ENCODE measurements at places on chromosomes 1 and 21.

GRCh38 chr1:116586741-116587143 lies 15.9 kb upstream of the CD58 start:
- DNase-seq = no peak

DNA sequence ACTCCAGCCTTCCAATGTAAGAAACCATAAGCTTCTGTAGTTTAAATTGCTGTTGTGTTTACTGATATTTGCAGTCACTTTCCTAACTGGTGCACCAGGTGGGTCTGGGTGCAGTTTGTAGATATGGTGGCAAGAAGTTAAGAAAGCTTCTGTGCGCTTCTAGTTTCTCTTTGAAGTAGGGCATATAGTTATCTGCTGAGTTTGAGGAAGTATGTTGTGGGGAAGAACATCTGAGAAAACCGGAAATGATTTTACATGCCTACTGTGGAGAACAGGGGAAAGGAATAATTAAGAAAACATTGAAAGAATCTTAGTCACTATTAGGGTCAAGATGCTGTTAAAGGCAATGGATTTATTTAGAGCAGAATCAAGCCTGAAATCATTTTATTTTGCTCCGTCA lies 14.9 kb upstream of the SLC44A5 start:
- no peak for DNase-seq

DNA sequence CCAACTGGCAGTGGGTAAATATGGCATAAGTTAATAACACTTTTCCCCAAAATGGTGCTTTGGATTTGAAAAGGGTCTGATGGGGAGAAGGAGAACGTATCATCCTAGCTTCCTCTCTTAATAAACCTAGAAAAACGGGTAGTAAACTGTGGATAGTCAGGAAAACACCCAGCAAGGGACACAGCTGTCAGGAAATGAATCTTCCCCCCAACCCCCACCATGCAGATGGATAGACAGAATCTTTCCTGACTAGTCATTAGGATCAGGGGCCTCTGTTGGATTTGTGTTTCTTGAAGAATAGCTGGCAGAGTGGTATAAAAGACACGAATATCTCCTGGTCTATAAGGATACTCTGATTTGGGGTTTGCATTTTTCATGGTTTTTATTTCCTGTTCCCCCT lies 22.5 kb upstream of the LAX1 start:
- no peak for DNase-seq

- DNase-seq = no peak
Observed at GRCh38 chr1:232057217-232057895, 430.8 kb downstream of the DISC1 start.

- DNase-seq = no peak
Observed at GRCh38 chr1:19973616-19974015, 5.8 kb downstream of the PLA2G2A start.

DNA sequence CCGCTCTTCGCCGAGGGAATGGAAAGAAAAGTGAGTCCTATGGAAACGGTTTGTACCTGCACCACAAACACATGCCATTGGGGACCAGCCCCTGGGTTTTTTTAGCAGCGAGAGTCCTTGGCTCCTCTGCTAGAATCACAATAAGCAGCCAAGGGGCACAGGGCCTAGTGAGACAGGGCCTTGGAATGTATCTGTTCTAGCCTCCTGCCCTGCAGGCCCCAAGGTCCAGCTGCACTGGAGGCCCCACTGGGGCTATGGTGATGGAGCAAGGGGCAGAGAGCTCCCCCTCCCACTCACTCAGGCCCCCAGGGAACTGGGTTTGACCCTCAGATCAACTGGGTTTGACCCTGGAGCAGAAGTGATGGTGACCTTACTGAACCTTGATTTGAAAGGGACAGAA lies 14.4 kb downstream of the SHISA4 start:
- no peak for DNase-seq

GRCh38 chr1:58779801-58780382 lies 4.0 kb downstream of the JUN start:
- no peak for DNase-seq

DNA sequence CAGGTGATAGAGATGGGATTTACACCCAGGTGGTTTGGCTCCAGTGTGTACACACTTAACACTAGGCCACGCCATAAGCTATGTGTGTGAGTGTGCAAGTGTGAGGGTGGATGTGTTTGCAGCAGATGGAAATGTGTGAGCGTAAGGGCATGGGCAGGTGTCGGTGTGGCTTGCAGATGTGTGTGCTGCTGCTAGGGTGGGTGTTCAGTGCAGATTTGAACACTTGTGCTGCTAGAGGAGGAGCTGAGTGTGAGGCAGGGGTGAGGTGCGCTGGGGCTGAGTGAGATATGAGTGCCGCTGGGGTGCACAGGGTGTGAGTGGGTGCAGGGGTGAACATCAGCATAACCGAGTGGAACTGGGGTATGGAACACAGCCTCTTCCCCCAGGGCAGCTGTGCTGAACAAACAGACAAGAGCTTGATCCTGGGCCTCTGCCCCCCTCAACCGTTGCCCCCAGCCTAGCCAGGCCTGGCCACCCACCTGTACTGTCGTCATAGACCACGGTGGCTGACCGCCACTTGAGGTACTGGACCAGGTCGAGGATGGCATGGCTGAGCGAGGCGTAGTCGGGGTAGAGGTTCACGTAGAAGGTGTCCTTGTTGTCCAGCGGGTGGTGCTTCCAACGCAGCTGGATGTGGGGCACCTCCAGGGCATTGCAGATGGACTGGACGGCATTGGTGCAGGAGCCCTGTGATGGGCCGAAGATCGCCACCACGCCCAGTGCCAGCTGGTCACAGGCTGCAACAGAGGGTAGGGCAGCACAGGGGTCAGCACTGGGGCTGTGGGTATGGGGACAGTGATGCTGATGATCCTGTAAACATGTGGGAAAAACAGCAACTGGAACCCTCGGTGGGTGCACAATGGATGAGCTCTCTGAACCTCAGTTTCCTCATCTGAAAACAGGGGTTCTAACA lies 153.9 kb downstream of the GRIK3 start:
- DNase-seq = no peak

DNA sequence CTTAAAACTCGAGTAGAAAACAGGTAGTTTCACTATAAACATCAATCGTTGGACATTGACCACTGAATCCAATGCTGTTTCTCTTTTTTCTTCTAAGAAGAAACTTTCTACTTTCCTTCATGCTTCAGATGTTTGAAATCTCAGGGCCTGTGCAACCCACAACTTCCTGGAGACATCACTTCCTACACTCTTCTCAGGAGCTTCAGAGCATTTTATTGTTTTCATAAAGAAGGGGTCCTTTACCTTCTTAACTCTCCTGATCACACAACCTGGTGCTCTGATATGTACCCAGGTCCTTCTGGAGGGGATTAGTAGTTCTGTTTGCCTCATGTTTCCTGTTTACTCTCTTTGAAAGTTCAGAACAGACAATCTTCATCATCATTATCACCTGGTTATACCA lies 113.0 kb upstream of the VAV3 start:
- no peak for DNase-seq

GRCh38 chr1:158454537-158454936 lies 7.1 kb upstream of the OR10K1 start:
- no peak for DNase-seq

GRCh38 chr21:26591543-26591942 lies 18.5 kb upstream of the CYYR1 start:
- no peak for DNase-seq

GRCh38 chr1:162701286-162701685 lies 69.0 kb downstream of the DDR2 start:
- no peak for DNase-seq

DNA sequence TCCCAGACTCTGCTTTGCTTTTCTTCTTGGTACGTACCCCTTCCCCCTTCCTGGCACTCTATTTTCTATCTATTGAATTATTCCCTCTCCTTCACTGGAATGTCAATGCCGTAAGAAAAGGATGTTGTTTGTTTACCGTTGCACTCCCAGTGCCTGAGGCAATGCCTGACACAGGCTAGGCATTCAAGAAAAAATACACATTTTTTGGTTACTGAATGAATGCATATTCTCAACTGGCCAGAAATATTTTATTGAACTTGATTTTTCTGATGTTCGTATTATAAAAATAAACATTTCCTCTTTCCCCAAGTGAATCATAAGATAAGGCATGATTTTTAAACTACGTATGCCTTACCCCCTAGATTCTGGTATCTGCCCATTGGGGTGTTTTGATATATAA lies 41.2 kb downstream of the GNG12 start:
- DNase-seq = no peak

DNA sequence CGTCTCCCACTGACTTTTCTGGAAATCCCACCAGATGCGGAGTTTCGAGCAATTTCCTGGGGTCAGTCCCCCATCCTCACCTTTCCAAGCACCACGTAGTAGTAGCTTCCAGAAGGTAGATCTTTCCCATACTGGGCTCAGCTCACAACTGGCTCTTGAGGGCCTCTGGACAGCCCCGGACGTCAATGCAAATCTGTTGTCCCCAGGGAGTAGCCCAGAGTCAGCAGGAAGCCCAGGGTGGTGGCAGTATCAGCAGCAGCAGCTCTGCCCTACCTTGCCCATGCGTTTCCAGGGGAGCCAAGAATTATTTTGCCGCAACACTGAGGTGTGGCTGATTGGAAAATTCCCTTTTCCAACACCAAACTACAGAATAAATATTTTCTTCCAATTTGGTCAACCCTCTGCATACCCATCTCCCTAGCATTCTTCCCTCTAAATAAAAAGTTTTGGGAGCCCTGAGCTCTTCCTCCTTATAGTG lies 70.3 kb downstream of the CD46 start:
- DNase-seq = no peak

- no peak for DNase-seq
Observed at GRCh38 chr1:15187175-15188129, 33.9 kb downstream of the TMEM51 start.

DNA sequence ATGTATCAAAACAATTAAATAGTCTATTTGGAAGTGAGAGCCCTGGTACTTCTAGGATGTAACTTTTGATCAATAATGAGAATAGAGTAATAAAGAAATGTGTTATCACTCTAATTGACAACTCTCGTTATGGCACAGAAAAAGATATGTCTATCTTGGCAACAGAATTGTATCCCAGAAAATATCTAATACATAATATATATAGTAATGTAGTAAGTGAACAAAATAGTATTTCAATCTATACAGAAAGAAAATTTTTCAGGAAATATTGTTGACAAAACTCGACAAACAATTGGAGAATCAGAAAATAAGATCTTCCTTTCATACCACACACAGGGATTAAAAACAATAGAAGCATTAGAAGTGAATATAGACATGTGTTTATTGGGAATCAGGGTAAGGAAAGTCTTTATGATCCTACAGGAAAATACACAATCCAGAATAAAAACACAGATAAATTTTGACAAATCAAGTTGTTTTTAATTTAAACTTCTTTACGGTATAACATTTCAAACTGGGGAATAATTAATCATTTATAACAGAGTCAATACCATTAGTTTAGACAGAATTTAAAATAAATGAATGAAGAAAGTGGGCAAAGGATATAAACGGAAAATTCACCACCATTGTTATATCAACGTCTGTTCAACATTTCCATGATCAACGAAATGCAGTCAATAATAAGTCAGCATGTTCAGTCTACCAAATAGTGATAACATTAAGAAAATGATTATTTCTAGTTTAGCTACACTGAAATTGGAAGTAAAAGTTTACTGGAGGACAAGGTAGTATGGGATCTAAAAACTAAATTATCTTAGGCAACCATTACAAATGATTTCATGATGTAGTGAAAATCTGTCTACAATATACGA lies 1526.5 kb upstream of the TPTE start:
- DNase-seq = no peak

DNA sequence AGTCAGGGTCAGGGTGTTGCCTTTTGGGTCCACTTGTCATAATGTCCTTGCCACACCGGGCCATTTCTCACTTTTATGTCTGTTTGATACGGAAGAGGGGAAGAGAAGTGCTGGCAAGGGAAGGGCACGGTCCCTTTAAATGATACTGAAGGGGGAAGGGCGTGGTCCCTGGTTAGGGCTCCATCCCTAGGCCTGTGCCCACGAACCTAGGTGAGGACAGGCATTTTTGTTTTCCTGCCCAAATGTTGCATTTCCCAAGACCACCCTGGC lies 25.2 kb downstream of the B3GALT5 start:
- DNase-seq = no peak

- DNase-seq = no peak
Observed at GRCh38 chr1:6037338-6037762, 8.3 kb upstream of the KCNAB2 start.

DNA sequence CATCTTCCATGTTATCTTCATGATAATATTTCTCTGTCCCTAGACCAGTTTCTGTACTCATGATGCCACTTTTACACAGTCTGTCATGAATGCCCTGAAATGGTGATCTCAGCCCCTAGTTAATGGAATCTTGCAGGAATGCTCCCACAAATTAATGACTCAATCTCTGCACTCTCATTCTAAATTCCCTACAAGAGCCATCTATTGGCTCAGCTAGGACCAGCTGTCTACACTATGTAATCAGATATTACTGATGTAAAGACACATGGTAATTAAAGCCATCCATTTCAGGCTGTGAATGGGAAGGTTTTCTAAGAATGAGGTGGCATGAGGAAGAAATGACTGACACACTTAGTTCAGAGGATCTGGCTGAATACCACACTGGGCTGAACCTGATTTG lies 199.1 kb upstream of the KCND3 start:
- DNase-seq = no peak

DNA sequence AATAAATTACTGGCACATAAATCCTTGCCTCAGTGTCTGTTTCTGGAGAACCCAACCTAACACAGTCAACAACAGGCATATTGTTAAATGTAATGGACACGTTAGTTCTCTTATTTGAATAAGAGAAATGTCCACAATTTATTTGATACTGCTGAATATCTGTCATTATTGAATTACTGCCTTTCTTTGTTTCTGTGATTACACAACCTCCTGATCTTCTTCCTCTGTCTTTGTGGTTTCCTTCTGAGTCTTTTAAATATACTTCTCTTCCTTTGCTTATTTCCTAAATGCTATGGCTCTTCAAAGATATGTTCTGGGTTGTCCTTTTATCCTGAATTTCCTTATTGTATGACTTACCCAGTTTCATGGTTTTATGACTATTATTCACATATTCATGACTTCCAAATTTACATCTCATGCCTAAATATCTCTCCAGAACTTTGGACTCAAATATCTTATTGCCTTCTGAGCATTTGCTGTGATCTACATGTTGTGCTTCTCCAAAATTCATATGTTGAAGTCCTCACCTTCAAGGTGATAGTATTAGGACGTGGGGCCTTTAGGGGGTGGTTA lies 39.9 kb downstream of the MSH4 start:
- DNase-seq = no peak

DNA sequence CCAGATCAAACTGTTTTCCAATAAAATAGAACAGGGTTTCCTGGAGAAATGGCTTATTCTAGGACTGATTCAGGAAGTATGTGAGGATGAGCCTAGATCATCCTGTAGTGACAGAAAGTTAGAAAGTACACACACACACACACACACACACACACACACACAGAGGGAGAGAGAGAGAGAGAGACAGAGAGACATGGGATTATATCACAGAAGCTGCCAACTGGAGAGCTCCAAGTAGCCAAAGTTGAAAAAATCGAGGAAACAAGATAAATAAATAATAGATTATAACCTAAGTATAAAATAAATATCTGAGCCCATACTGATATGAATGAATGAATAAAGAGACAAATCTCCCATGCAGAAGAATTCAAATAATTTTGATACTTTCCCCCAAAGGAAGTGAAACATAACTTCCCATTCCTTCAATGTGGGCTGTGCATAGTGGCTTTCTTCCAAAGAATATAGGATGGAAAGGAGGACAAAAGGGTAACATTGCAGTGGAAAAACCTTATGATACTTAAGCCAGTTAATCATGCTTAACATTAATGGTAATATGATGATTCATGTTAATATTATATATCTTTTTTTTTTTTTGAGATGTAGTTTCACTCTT lies 171.6 kb downstream of the NTPCR start:
- no peak for DNase-seq

GRCh38 chr1:53888681-53889080 lies 916 bp downstream of the YIPF1 start:
- DNase-seq = no peak

GRCh38 chr1:54212872-54213271 lies 12.9 kb downstream of the MRPL37 start:
- DNase-seq = no peak
